Effector CD4-positive, alpha-beta T cell (primary cell): ENCODE measurements at places on chromosomes 16 and 17.

GRCh38 chr17:66783656-66784381, 51.1 kb upstream of the CACNG5 start:
- DNase-seq = no peak

DNA sequence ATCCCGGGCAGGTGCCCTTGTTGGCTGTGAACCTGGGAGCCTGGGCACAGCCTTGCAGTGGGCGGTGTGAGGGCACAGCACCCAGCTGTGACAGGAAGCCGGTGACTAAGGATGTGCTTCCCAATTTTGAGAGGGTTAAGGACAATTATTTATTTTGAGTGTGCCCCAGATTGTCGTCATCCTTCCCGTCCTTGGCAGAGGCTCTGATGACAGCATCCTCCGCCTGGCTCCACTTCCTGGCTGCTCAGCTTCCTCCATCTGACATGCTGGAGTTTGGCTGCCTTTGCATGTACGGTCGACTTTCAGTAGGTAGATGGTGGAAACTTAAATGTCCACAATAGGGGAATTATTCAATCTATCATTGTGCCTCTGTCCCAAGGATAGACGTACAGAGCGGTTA, 282.4 kb upstream of the EEF2KMT start:
- no peak for DNase-seq

- no peak for DNase-seq
These were observed 63.6 kb upstream of the DOC2B start for GRCh38 chr17:245020-245419.

GRCh38 chr16:79885320-79885719, 284.8 kb upstream of the MAF start:
- no peak for DNase-seq

GRCh38 chr17:78144736-78145641, 1.2 kb upstream of the C17orf99 start:
- no peak for DNase-seq

- DNase-seq = no peak
These were observed 6.3 kb downstream of the CLUH start for GRCh38 chr17:2705263-2705662.

DNA sequence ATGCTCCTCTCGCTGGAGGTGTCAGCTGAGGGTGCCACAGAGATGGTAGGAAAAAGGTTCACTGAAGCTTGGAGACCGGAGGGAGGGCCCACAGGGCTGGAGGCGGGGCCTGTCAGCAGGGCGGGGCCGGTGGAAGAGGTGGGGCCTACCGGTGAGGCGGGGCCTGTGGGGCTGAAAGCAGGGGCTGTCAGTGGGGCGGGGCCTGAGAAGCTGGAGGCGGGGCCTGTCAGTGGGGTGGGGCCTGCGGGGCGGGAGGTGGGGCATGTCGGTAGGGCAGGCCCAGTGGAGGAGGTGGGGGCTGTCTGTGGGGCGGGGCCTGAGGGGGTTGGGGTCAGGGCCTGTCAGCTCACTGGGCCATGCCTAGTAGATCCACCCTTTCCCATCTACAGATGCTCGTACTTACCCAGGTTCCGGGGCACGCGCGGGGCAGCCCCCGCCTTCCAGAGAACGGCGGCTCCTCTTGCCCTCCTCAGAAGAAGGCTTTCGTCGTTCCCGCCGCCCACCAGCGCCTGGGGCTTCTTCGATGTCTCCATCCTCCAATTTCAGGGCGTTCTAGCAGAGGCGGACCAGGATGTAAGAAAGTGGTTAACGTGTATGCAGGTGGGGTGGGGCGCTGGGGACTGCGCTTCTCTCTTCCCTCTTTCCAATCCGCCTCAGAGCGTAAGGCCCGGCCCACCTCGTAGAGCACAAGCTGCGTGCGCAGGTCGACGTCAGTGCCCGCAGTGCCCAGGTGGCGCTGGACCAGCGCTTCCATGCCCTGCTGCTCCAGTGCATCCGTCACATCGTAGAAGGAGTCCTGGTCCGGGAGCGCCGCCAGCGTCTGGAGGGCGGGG, 9.8 kb downstream of the TMEM208 start:
- DNase-seq = peak; percentile 53

GRCh38 chr16:90019543-90020259, 445 bp upstream of the DBNDD1 start:
- DNase-seq = peak; percentile 38
